NCI-H2081 (cell line): ENCODE measurements at places on chromosomes 2 and 18.
A peak's percentile ranks its signal among the peaks of the same experiment; 100 is the strongest.

DNA sequence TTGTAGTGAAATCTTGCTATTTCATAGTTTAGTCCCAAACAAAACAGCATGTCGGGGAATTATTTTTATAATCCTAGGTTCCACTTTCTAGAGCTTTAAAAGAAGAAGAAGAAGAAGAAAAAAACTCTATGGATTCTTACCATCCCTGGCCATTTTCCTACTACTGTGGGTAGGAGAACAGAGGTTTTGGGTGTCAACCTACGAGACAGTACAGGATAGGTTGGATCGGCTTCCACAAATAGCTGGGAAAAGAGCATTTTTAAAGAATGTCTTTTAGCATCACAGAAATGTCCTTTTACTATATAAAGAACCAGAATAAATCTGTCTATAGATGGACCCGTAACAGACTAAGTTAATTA is 65.2 kb downstream of the RBMS1 start:
- DNase-seq, result no peak

DNA sequence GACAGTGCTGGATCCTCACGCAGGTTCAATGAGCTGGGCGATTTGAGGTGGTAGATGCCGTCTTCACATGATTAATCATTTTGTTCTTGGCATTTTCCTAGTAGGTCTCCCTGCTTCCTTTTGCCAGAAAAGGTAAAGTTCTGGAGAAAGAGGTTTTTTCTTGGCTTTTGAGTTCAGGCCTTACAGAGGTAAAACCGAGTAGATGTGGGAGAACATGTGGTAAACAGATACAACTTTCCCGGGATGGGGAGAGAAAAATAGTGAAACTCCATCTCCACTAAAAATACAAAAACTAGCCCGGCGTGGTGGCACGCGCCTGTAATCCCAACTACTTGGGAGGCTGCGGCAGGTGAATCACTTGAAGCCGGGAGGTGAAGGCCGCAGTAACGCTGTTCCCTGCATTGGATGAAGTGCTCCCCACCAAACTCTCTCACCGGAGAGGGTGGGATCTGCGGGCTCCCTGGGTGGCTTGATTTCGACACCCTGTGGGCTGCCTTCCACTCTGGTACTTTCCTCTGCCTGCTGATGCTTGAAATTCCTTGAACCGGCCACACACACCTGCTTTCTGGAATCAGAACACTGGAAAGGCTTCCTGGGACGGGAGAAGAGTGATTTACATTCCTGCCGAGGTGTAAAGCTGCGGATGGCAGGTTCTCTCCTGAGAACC is 88.8 kb downstream of the ACTR3 start:
- no peak for DNase-seq

DNA sequence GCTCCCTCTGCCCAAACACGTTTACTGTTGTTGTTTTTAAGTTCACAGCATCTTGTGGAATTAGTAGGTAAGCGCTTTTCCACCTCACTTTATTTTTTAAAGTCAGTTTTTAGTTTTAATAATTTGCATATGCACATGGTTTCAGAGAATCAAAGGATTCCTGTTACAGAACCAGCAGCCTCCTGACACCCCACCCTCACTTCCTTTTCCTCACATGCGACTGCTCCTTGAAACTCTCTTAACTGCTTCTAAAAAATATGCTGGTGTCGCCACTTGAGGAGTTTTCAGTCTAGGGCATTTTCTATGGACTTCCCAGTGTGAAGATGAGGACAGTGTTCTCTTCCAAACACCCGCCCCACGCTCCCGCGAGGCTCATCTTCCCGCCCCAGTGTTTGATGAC is 14.4 kb downstream of the TMEM37 start:
- DNase-seq, result no peak

- DNase-seq, result no peak
These were observed 1.7 kb downstream of the RTN4 start for GRCh38 chr2:55048508-55049042.

- DNase-seq, result no peak
These were observed 220.5 kb upstream of the ID2 start for GRCh38 chr2:8461341-8461740.

DNA sequence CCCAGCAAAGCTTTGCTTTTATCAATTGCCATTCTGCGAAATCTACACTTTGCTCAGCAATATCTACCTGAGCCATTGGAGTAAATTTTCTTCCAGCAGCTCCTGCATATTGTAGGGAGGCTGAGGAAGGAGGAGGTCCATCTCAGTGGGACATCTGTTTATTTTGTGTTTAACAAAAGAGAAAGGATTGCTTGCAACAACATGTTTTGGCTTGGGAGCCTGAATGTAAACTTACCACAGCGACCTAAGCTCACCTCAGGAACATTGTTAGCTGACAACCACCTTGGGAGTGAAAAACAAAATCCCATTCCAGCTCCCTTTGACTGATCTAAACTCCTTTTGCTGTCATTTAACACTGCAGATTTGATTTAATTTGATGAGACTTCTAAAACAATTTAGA is 356.1 kb downstream of the SS18 start:
- peak; percentile 10 for DNase-seq

- DNase-seq, result no peak
These were observed 71.5 kb downstream of the KLHL14 start for GRCh38 chr18:32701313-32701712.

DNA sequence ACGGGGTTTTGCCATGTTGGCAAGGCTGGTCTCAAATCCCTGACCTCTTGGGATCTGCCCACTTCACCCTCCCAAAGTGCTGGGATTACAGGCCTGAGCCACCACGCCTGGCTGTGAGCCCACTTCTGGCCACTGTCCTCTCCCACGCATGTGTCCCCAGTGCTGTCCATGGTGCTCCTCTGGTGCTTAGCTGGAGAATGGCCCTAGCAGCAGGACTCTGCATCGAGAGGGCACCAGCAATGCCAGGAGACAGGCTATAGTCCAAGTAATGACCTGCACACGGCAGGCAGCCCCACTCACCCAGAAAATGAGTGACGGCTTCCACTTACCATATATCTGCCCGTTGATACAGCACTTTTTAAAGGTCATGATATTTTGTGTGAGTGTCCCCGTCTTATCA is 66.3 kb upstream of the NARS1 start:
- DNase-seq, result no peak

- DNase-seq, result no peak
These were observed 54.7 kb downstream of the CCDC68 start for GRCh38 chr18:54904581-54904980.

DNA sequence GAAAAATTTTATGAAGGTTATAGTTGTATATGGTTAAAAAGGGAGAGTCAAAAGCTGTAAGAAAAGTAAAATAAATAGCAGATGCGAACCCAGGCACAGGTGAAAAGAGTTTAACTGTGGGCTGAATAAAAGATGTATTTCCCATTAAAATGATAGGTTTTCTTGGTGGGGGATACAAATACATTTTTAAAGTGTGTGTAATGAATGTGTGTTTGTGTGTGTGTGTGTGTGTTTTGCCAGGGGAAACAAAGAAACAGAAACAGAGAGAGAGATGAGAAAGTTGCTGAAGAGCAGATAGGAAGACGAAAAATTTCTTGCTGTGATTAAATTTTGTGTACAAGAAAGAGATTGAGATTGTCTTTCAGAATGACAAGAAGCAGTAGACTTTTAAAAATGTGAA is 12.1 kb downstream of the TFPI start:
- no peak for DNase-seq

DNA sequence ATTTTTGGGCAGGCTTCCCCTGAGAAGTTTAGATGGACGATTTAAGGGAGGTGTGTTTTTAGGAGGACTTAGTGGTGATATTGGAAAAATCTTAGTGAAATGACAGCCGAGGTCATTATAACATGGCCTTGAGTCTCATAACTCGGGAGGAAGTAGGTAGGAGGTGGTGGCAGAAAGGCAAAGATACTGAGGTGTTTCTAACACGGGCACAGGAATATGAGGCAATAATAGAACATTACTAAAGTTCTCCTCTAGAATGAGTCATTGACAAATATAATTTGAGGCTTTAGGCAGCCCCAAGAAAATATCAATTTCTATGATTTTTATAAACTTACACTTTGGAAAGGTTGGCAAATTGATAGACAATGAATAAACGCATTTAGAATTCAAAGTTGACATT is 146.1 kb upstream of the ZEB2 start:
- DNase-seq, result no peak

- DNase-seq, result no peak
These were observed 26.1 kb upstream of the SETBP1 start for GRCh38 chr18:44654573-44654972.

DNA sequence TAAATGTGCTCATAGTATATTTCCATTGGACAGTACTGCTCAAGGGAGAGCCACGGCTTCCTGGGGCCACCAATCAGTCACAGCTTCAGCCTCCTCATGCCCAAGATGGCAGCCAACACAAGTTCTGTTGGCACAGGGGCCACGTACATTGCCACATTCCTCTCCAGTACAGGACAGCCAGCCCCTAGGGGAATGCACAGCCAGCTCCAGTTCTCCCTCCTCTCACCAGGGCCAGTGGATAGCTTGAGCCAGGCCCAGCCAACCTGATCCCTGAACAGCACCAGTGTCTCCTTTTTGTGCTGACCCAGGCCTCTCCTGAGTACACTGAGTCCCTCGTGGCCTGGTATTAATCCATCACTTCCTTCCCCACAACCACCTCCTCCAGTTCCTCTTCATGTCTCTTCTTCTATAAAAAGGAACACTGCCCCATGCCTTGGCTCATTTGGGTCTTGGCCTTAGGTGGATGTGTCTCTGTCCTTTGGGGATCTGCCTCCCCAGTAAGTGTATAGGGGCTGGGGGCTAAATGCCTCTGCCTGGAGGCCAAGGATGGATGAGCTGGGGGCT is 168.7 kb downstream of the TNS1 start:
- no peak for DNase-seq

DNA sequence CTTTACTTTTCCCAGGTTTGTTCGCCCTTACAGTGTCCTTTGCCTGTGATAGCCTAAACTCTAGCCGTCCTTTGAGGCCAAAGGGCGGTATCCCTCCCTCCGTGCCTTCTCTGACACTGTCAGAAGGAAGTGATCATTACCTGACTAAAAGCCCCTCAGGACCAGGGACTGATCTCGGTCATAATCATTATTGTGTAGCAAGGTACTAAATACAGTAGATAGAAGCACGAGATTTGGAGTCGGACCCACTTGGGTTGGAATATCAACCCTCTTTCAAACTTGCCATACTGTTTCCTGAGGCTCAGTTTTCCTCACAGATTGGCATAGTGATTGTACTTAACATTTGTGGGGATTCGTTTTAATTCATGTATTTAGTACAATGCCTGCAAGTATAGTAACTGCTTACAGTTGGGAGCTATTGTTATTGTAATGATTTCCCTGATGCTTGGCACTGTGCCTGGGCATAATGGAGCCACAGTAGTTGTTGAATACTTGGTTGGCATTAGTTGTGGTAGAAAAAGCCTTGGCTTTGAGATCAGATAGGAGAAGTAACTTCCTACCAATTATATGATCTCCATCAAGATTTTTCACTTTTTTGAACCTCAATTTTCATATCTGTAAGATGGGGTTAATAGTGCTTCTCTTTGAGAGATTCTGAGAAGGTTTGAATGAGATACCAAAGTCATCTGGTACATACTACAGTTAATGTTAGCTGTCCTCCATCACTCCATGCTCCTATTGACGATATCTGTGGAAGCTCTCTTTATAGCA is 836 bp downstream of the STK11IP start:
- peak; percentile 32 for DNase-seq

DNA sequence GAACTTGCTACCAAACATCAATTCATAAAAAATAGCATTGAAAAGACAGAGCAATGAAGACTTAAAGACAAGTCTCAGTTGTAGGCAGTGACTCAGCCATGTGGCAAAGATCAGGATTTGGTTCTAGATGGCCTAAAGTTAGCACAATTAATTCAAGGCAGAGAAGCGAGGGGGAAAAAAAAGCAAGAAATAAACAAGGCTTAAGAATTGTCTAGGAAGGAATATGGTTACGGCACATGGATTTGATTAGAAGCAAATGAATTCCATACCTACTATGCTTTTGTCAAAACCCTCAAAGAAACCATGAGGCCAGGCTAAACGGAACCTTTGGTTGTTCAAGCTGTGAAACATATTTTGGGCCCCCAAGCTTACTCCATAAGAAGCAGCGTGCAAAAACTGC is 362.2 kb upstream of the KCNH7 start:
- no peak for DNase-seq

DNA sequence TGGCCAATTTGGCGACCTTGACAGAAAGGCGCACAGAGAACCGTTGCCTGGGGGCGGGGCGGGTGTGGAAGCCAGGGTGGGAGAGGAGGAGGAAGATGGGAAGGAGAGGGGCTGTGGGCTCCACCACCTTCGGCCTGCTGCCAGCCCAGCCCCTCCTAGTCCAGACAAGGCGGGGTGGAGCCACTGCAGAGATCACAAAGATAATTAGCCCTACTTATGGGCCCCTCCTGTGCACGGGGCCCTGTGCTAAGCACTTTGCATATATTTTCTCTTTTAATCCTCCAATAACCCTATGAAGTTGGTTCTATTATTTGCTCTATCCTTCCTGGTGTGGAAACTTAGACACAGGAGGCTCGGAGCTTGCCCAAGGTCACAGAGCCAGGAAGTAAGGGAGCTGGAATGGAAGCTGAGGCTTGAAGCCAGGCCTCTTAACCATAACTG is 13.7 kb upstream of the ECEL1 start:
- DNase-seq, result no peak

GRCh38 chr2:38440655-38441054 is 63.6 kb upstream of the ATL2 start:
- no peak for DNase-seq

GRCh38 chr18:58069099-58069498 is 25.1 kb downstream of the NEDD4L start:
- DNase-seq, result no peak

GRCh38 chr2:108927936-108928659 is 60.9 kb downstream of the EDAR start:
- DNase-seq, result peak; percentile 65

- DNase-seq, result no peak
These were observed 441.4 kb downstream of the DCDC2C start for GRCh38 chr2:4144731-4145130.

DNA sequence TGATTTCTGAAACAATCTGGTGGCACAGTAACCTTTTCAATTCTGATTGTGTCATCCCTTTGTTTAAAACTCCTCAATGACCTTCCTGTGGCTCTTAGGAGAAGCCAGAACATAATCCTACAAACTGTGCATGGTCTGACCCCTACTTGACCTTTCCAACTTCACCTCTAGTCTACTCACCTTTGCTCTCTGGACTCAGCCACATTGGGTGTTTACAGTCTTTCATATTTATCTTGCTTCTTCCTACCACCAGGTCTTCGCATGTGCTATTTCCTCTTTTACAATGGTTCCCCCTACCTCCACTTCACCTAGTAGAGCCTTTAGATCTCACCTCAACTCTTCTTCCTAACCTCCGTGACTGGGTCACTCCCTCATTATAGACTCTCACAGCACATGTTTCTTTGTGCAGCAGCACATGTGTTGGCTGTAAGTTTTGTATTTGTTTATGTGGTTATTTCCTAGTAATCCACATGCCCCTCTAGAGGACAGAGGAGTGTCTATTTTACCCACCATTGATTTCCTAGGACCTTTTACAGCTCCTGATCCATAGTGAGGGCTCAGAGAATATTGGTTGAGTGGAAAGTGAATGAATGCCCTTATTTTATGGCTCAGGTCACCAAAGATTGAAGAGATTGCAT is 320.8 kb upstream of the MEIS1 start:
- no peak for DNase-seq
